PC-3 (cell line): ENCODE measurements at places on chromosomes 12 and 14. TPM values are rescaled to one million over a fixed set of nuclear protein-coding genes. Genes with fewer than 3 reads are reported as not detected.

Gene NYNRIN
- 2.7 and 3.1 TPM in 2 replicates for total RNA-seq

Gene TEX52
- total RNA-seq: not detected in 2 replicates

Gene CREBL2
- total RNA-seq: 11.7 and 14.2 TPM in 2 replicates

Gene GUCY2C
- total RNA-seq: not detected in 2 replicates

Gene MANSC4
- 1.9 and 4.1 TPM in 2 replicates for total RNA-seq

Gene GARIN6
- not detected in 2 replicates for total RNA-seq

Gene SLC7A8
- total RNA-seq: 0.63 and 3.8 TPM in 2 replicates

Gene ALKBH2
- total RNA-seq: 73.8 and 74.0 TPM in 2 replicates

Gene MORN3
- 1.6 and 1.7 TPM in 2 replicates for total RNA-seq

Gene KCNC2
- total RNA-seq: not detected in 2 replicates

- no peaks in the 10 kb centered on the region for H3K36me3 ChIP-seq
- DNase-seq: no peak
- H3K4me3 ChIP-seq: no peak overlapping the region
- no peaks in the 10 kb centered on the region for H3K4me1 ChIP-seq
Measured at GRCh38 chr12:126343321-126343720, 1278.1 kb downstream of the AACS start.

DNA sequence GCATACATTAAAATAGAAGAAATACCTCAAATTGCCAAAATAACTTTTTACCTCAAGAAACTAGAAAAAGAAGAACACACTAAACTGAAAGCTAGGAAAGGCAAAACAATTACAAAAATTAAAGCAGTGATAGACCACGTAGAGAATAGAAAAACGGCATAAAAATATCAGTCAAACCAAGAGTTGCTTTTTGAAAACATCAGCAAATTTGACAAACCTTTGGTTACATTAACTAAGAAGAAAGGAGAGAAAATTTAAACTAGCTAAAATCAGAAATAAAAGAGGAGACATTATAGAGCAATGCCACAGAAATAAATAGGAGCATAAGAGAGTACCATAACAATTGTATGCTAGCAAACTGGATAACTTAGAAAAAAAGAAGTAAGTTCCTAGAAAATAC lies 553.8 kb downstream of the CCER1 start:
- H3K27me3 ChIP-seq: no peaks in the 10 kb centered on the region
- no peak overlapping the region for H3K27ac ChIP-seq
- no peak overlapping the region for H3K4me3 ChIP-seq

- no peak overlapping the region for H3K27ac ChIP-seq
- no peak overlapping the region for H3K4me3 ChIP-seq
- H3K36me3 ChIP-seq: peaks cover 59% of the 10 kb centered on the region
- no peaks in the 10 kb centered on the region for H3K4me1 ChIP-seq
- no peaks in the 10 kb centered on the region for H3K27me3 ChIP-seq
Measured at GRCh38 chr12:132812631-132813305, 15.9 kb downstream of the GOLGA3 start.

DNA sequence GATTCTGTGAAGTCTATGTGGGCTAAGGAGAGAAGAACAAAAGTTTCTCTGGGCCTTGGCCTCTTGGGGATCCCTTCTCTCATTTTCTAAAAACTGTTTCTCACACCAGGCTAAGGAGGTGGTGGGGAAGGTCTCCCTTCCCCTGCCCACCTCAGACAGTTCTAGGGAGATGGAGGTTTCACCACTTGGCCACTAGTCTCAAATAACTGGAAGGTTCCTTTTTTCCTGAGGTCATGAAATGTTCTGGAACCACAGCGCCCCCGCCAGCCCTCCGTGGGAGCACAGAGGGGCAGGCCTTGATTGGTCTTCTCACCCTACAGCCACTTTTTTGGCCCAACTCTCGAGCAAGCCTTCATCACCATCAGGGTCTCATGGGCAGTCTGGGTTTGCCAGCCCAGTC lies 12.6 kb downstream of the C12orf43 start:
- no peak overlapping the region for H3K27ac ChIP-seq
- no peak overlapping the region for H3K4me3 ChIP-seq
- no peaks in the 10 kb centered on the region for H3K27me3 ChIP-seq
- peaks cover 25% of the 10 kb centered on the region for H3K36me3 ChIP-seq

GRCh38 chr12:89882050-89882449 lies 173.4 kb upstream of the ATP2B1 start:
- H3K4me1 ChIP-seq: no peaks in the 10 kb centered on the region
- H3K4me3 ChIP-seq: no peak overlapping the region
- H3K27ac ChIP-seq: no peak overlapping the region
- H3K36me3 ChIP-seq: no peaks in the 10 kb centered on the region

DNA sequence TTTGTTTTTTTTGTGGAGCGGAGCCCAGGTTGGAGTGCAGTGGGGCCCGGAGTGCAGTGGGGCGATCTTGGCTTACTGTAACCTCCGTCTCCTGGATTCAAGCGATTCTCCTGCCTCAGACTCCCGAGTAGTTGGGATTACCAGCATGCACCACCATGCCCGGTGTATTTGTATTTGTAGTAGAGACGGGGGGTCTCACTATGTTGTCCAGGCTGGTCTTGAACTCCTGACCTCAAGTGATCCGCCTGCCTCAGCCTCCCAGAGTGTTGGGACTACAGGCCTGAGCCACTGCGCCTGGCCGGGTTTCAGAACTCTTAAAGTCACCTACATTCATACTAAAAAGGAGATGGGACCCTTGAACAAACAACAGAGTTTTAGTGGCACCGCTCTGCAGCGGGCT lies 52.7 kb downstream of the KRT80 start:
- no peaks in the 10 kb centered on the region for H3K27me3 ChIP-seq
- DNase-seq: no peak
- peaks cover 11% of the 10 kb centered on the region for H3K4me1 ChIP-seq
- no peak overlapping the region for H3K4me3 ChIP-seq

- no peaks in the 10 kb centered on the region for H3K27me3 ChIP-seq
- no peaks in the 10 kb centered on the region for H3K36me3 ChIP-seq
- DNase-seq: no peak
- H3K4me1 ChIP-seq: no peaks in the 10 kb centered on the region
- H3K27ac ChIP-seq: no peak overlapping the region
Measured at GRCh38 chr12:66627988-66628317, 50.9 kb downstream of the GRIP1 start.

DNA sequence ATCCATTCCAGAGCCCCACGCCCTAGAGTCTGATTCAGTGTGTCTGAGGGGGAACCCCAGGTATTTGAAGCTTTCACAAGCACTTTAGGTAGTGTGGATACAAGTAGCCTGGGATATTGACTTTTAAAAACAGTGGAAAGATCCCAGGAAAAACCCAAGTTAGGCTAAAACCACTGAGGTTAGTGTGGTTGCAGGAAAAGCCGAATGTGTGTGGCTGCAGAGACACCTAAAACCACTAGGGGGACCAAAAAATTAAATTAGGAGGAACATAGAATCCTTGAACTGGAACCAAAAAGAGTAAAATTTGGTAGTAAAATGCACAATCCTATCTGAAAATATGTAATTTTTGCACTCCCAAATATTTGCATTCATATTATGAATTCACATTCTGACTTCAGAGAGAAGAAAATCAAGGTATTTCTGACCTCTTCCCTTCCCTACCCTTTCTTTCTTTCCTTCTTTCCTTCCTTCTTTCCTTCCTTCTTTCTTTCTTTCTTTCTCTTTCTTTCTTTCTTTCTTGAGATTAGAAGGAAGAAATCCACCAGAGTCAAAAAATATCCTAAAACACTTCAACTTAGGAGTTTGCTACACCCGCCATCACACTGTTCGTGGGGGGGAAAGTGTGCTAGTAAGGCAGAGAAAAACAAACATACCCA lies 37.8 kb downstream of the SLCO1A2 start:
- H3K4me1 ChIP-seq: no peaks in the 10 kb centered on the region
- peak; percentile 19 for DNase-seq
- no peaks in the 10 kb centered on the region for H3K36me3 ChIP-seq
- no peak overlapping the region for H3K27ac ChIP-seq
- H3K4me3 ChIP-seq: no peak overlapping the region

DNA sequence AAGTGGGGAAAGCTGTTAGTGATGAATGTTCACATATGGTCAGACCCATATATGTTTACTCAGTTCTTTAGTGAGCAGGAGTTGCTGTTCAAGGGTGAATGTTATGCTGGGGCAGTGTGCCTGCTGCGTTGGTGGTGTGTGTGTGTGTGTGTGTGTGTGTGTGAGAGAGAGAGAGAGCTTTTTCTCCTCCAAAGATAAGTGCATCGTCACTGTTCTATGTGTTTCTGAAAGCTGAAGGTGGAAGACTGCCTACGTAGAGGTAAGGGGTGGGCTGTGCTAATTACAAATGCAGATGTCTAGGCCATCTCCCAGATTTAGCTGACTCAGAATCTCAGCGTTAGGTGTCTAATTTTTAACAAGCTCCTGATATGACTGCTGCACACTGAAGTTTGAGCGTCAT lies 10.5 kb downstream of the GABARAPL1 start:
- no peak overlapping the region for H3K4me3 ChIP-seq
- no peaks in the 10 kb centered on the region for H3K4me1 ChIP-seq
- no peak overlapping the region for H3K27ac ChIP-seq

- H3K4me3 ChIP-seq: no peak overlapping the region
- DNase-seq: no peak
- H3K36me3 ChIP-seq: no peaks in the 10 kb centered on the region
- no peaks in the 10 kb centered on the region for H3K4me1 ChIP-seq
Measured at GRCh38 chr14:94517248-94517640, 8.0 kb upstream of the SERPINA12 start.

DNA sequence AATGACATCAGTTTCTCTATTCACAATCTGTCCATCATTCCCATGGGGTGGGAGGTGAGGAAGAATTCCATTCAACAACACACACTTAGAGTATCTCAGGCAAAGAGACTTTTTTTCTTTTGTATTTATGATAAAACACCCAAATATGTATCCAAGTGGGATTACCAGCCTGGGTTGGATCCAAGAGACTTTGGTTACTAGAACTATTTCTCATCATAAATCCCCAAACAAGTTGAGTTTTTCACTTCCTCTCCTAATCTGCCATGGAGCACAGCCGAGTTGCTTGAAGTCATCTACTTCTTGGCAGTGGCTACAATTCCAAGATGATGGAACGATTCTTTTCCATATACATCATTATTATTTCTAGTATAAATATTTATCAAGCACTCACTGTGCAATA lies 209.2 kb upstream of the HMGA2 start:
- no peak overlapping the region for H3K4me3 ChIP-seq
- H3K36me3 ChIP-seq: no peaks in the 10 kb centered on the region
- H3K27me3 ChIP-seq: no peaks in the 10 kb centered on the region
- peak overlapping the region; percentile 25; the same call in 1 of the 2 replicates for H3K27ac ChIP-seq

DNA sequence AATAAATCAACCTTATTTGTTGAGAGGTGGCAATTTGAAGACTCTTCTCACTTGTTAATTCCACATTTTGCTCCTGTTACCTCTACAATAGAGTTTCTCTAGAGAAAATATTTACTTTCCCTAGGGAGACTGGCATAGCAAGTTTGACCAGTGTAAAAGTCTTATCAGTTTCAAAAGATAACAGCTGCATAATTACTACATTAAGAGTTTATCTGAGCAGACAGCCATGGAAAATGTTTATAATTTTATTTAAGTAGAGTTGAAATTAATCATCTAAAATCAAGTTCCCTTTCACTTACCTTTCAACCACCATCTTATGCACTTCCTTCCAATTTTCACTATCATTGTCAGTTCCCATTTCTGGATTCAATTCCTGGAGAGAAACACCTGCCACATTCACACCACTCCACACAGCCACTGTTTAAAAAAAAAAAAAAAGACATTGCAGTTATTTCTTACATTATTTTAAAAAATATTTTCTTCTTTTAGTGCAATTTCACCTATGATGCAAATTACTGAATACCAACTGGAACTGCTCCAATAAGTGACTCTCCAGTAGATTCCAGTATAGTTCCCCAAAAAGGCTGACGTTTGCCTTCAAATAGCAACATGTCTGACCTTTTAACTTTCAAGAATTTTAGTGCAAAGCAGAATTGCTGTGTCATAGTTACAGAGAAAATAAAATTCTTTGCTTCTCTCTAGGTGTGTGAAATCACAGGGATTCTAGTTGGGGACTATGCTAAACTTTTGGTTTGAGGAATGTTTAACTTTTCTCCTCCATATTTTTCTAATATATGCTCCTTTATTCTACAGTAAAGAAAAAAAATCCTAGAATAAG lies 19.4 kb downstream of the LDHB start:
- no peak overlapping the region for H3K4me3 ChIP-seq
- peaks cover 66% of the 10 kb centered on the region for H3K36me3 ChIP-seq
- H3K27me3 ChIP-seq: no peaks in the 10 kb centered on the region
- no peak for DNase-seq
- no peaks in the 10 kb centered on the region for H3K4me1 ChIP-seq
- H3K27ac ChIP-seq: no peak overlapping the region

GRCh38 chr14:22923746-22924145 lies 4.8 kb upstream of the RBM23 start:
- no peak overlapping the region for H3K4me3 ChIP-seq
- peaks cover 45% of the 10 kb centered on the region for H3K4me1 ChIP-seq
- H3K27ac ChIP-seq: no peak overlapping the region
- peaks cover 50% of the 10 kb centered on the region for H3K36me3 ChIP-seq

DNA sequence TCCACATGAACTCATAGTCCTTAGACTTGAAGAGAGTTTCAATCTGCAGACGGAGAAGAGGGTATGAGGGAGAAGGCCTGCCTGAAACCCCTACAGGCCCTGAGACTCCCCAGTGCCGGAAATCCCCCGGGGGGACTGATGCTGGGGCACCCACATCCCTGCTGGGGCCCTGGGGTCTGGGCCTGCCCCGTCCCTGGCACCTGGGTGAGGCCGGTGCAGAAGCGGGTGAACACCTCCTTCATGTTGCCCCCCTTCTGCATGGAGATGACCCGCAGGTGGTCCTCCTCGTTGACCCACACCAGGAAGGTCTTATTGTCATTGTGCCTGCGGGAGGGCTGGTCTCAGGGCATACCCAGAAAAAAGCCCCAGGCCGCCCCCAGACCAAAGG lies 2.4 kb downstream of the CKB start:
- no peaks in the 10 kb centered on the region for H3K36me3 ChIP-seq
- no peak for DNase-seq
- H3K4me3 ChIP-seq: no peak overlapping the region
- peaks cover 9% of the 10 kb centered on the region for H3K4me1 ChIP-seq
- H3K27me3 ChIP-seq: no peaks in the 10 kb centered on the region

GRCh38 chr12:25186788-25187402 lies 8.1 kb downstream of the DNAI7 start:
- no peak for DNase-seq
- no peak overlapping the region for H3K4me3 ChIP-seq
- no peaks in the 10 kb centered on the region for H3K36me3 ChIP-seq
- peaks cover 8% of the 10 kb centered on the region; the same call in 1 of the 2 replicates for H3K4me1 ChIP-seq
- 0 out of 2 replicates have a peak, but pooled peaks cover 4% of the 10 kb centered on the region for H3K27me3 ChIP-seq

DNA sequence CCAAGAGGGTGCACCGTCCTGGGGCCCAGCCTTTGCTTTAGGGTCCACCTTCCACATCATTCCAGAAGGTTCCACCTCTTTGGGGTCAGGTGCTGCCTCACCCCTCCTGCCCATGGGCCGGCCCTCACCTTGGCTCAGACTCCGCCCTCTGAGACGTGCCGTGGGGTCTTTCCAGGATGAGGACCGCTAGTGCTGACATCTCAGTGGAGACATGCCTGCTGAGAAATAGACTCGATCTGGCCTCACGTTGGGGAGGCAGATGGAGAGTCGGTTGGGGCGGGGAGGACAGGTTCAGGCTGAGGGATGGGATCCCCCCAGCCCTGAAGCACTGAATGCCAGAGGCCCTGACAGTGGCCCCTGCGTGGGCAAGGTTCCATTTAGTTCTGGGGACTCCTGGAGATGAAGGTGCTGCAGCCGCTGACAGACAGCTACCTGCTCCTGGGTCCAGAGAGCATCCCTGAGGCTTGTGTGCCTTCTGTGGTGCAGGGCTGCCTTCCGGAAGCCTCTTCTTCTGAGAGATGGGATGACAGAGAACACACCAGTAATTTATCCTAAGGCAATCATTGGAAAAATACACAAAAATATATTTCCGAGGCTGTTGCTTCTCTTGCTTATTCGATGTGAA lies 185.3 kb downstream of the KIF26A start:
- H3K36me3 ChIP-seq: no peaks in the 10 kb centered on the region
- no peak for DNase-seq
- peaks cover 50% of the 10 kb centered on the region for H3K27me3 ChIP-seq
- no peak overlapping the region for H3K4me3 ChIP-seq

GRCh38 chr12:10736463-10736862 lies 13.3 kb upstream of the YBX3 start:
- peaks cover 21% of the 10 kb centered on the region for H3K4me1 ChIP-seq
- H3K36me3 ChIP-seq: no peaks in the 10 kb centered on the region
- no peaks in the 10 kb centered on the region for H3K27me3 ChIP-seq
